T-helper 2 cell (primary cell): ENCODE measurements at places on chromosomes 13 and 19.

GRCh38 chr13:24613755-24614154 is 66.5 kb upstream of the ATP12A start:
- no peak for DNase-seq

- DNase-seq, result peak; percentile 95
Observed at GRCh38 chr19:5903624-5904351, at the start of gene NDUFA11. NDUFA11 (minus strand) TSS chr19:5903790; CDS start chr19:5903708, 82 bp downstream.

DNA sequence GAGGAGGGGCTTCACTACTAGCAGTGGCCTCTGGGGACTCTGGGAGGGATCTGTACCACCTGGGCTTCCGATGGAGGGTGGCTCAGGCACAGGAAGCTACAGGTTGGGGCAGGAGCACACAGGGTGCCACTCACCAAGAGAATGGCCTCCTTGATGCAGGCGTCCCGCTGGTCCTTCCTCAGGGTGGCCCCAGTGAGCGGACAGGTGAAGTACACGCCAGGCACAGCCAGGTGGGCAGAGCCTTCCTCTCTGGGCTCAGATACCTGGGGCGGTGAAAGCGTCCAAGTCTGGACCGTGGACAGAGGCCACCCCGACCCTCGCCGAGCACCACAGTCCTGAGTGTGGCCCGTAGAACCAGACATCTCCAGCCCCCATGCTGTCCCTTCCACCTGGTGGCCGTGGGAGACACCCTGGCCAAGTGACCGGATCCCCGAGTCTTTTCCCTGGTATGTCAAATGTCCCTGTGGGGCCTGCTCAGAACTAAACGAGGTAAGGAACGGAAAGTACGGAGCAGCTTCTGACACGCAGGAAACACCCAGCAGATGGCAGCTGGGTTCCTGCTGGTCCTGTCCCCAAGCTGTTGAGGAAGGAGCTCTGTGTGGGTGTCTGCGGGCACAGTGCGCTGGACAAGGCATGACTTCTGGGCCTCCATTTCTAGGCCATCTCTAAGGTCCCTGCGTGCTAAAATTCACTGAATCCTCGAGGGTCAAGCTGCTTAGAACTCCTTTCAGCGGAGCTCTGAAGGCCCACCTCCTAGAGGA is 5.2 kb downstream of the UBXN6 start:
- DNase-seq, result no peak

DNA sequence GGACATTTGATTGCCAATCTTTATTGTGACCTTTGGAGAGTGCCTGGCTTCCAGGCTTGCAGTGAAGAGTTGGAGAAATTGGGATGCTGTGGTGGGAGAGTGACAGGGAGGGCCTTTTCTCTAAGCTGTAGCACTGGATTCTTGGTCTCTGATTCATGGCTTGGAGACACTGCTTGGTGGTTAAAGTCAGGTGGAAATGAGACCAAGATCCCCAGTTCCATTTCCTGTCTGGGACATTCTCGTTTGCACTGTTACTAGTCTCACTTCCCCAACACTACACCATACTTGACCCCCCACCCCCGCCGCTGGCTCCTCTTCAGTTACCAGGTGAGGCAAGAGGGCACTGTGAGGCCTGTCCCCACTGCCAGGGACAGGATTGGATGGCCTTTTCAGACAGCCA is 2.9 kb downstream of the SUPT5H start:
- no peak for DNase-seq

DNA sequence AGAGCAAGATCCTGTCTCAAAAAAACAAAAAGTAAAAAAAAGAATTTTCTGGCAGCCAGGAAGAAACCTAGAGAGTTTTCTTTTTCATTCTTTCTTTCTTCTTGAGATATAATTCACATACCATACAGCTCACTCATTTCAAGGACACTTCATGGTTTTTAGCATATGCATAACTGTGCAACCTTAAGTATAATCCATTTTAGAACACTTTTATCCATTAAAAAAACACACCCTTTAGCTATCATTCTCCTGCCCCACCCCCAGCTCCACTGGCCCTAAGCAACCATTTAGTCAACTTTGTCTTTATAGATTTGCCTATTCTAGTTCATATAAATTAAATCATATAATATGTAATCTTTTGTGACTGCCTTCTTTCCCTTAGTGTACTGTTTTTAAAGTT is 8.1 kb upstream of the IPO5 start:
- DNase-seq, result no peak

GRCh38 chr19:12687496-12688196 is at the start of gene GNG14:
GNG14 (plus strand) TSS chr19:12687998; CDS start chr19:12688049, 51 bp downstream.
- no peak for DNase-seq

- DNase-seq, result no peak
Observed at GRCh38 chr13:99012539-99012938, 34.7 kb upstream of the DOCK9 start.

- DNase-seq, result no peak
Observed at GRCh38 chr13:75704194-75704926, 68.2 kb downstream of the LMO7 start.

- DNase-seq, result no peak
Observed at GRCh38 chr19:35612224-35612558, 344 bp upstream of the HAUS5 start.

DNA sequence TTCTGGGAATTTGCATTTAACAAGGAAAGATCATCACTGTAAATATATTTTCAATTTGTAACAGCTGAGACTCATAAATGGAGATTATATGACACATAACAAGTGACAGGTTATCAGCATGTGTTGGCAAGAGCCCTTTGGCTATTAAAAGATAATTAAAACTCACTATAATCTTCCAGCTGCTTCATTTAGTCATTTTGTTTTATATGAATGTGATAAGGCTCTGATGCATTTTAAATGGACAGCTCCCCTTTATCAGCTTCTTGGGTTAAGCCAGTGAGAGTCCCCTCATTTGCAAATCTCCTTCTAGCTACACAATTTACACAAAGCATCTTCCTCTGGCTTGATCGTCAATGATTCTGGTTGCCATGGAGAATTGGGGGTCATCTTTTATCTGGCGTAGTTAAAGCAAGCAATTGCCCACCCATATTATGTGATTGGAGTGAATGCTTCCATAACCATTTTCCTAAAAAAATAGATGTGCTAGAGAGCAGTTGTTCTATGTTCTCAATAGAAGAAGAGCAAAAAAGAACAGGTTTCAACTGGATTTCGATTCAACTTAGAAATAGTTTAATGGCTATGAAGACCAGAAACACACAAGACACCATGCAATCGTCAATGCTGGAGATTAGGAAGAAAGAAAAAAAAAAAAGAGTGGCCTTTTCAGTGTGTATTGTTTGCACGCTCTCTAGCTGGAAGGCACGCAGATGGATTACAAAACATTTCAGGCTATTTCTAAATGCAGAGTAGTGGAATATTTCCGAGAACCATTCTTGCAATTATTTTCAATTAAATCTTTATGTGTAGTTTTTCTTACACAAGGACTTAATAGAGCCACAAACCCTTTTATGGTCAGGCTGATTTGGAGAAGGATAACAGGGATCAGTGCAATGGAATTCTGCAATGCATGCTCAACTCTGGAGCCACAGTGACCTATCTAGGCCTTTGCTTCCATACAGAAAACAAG is 27.4 kb downstream of the STARD13 start:
- no peak for DNase-seq

DNA sequence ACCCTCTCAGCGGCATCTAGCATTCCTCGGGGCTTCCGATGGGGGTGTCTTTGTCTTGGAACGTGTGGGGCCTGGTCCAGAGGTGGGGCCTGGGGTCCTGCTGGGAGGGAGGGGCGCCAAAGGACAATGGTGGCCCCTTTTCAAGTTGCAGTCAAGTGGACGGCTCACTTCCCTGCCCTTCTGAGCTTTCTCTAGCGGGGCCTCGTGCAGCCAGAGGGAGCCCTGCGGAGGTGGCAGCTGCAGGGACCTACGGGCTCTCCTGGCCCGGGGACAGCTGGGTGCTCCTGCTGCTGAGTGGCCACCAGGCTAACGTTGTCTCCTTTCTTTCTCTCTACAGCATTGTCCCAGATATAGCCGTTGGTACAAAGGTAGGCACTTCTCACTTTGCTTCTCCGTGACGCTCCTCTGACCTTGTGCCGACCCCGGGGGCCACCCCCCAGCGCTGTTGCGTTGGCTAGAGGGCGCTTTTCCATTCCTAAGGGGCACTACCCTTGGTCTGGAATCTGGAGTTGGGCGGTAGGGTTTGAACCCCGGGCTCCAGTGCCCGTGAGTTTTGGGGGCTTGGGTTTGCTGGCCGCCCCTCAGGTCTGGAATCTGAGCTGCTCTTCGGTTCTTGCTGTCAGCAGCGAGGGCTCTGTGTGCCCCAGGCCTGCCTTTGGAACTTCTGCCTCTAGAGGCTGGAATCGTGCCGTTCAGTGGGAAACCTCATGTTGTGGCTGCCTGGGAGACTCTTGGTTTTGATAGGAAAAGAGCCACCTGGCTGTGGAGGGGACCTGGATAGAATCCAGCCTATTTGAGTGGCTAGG is 2.0 kb downstream of the PTBP1 start:
- DNase-seq, result peak; percentile 35

- DNase-seq, result no peak
Observed at GRCh38 chr13:79585033-79585432, 104.1 kb downstream of the NDFIP2 start.

DNA sequence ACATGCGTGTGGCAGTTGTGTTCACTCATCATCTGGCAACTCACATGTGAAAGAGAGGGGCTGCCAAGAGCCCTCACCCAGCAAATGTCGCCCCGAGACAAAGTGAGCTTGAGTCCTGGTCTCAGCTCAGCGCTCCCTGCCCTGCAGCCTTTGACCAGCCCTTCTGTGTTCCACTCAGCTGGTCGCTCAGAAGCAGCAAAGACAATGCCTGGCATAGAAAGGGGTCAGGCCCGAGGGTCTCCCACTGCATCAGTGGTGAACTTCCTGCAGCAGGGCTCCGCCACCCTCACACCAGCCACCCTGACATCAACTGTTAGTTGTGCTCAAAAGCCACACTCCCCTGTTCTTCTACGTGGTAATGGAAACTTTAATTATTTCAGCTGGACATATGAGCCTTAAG is 68.0 kb downstream of the SLC7A1 start:
- no peak for DNase-seq

GRCh38 chr13:52738719-52739467 is 727 bp downstream of the CNMD start:
- DNase-seq, result no peak

DNA sequence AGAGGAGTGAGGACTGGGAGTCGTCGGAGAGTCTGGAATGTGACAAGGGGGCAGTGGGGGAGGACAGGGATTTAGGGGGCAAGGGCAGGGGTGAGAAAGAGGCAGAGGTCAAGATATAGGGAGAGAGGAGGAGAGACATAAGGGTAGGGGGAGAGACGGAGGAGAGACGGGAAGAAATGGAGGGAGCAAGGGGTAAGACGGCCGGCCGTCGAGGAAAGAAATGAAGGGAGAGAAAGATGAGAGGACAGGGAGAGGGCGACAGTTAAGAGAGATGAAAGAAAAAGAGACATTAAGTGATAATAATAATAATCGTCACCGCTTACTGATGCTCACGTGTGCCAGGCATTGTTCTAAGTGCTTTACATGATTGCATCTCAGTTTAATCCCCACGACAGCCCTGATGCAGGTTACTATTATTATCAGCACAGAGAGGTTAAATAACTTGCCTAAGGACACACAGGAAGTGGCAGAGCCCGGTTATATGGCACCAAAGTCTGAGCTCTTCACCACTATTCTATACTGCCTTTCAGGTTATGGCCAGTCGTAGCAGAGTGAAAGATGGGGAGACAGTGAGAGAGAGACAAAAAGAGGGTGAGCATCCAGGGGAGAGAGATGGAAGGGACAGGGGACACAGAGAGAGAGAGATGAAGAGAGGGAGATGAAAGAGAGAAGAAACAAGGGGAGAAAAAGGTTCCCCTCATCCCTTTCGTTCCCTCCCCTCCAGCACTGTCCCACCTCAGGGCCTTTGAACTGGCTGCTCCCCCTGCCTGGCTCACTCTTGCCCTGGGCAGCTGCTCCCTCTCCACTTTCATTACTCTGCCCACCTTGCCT is 13.6 kb downstream of the C19orf81 start:
- no peak for DNase-seq

GRCh38 chr13:88450515-88450914 is 779.3 kb downstream of the SLITRK5 start:
- DNase-seq, result no peak

DNA sequence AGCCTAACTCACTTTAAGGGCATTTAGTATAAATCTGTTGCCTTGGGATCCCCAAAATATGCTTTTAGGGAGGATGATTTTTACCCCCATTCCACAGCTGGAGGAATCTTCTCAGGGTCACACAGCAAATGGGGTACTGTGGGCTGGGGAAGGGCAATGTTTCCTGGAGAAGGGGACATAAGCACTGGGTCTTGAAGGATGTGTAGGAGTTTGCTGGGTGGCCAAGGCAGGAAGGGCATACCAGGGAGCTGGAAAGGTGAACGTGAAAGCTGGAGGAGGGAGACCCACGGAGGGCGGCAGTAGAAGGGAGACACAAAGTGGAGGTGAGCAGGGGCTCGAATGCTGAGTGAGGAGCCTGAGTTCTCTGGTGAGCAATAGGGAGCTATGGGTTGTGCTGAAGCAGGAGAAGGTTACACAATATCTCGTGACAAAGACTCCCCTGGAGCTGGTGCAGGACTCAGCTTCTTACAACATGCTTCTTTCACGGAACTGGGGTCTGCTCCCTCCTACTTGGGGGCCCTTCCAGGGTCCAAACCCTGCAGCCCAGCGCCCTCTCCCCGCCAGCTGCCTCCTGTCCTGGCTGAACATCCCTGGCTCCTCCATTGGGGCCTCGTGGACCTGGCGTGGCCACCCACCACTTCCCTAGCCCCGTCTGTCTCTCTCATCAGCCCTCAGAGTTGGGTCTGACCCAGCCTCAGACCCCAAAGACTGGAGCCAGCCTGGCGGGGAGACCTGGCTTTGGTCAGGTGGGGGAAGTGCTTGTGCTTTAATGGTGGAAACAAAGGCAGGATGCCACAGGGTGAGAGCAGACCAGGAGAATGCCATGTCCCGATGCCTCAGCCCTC is 11.1 kb downstream of the CILP2 start:
- DNase-seq, result no peak

- peak; percentile 49 for DNase-seq
Observed at GRCh38 chr19:4077800-4078684, 11.3 kb upstream of the ZBTB7A start.

DNA sequence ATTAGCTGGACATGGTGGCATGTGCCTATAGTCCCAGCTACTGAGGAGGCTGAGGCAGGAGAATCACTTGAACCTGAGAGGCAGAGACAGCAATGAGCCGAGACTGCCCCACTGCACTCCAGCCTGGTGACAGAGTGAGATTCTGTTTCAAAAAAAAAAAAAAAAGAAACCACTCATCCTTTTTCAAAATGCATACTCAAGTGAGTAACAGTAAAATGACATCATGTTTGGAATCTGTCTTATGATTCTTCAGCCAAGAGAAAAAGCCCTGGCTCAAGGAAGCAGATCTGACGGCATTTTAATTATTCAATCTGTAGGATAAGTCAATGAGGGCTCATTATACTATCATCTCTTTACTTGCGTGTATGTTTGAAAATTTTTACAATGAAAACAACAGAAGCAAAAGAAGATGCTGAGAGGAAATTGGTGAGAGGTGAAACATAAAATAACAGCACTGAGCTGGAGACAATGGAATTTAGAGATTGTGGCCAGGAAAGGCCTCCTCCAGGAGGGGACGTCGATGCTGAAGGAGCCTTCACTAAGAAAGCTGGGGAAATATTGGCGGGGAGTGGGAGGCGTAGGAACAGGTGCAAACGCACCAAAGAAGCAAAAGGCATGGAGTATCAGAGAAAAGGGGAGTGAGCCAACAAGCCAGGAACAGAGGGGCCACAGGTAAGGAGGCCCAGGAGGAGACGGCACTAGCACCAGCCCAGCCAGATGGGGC is 12.9 kb upstream of the CCNE1 start:
- no peak for DNase-seq
